ENCODE measurements at places on chromosomes 2 and 18. TPM values are rescaled to one million over a fixed set of nuclear protein-coding genes. Genes with fewer than 3 reads are reported as not detected.

DNA sequence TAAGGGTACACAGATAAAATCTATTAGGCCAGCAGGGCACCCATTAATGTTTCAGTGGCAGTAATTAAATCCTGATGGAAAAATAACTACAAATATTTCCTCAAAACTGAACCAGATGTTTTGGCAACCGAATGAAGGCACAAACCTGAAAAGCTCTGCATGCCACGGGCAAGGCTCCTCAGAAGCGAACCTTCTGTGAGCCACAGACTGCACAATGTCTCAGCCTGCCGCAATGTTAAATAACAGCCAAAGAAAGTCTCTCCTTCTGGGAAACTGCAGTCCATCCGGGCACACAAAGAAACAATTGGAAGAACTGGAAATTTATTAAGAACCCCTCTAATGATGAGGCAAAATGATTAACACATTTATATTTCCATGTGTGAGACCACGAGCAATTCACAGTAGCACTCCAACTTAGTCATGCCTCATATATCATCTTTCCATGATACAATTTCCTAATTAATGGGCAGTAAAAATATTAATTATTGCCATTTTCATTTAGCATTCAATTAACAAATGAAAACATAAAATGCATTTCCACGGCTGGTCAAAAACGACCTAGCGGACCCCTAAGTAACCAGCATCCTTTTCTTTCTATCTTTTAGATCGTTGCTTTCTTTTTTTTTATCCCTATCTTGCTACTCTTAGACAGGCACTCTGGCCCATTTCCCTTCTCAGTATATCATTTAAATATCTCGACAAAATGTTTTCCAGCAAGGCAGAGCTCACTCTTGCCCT lies 237.5 kb downstream of the EPHA4 start:
- no peak for DNase-seq

DNA sequence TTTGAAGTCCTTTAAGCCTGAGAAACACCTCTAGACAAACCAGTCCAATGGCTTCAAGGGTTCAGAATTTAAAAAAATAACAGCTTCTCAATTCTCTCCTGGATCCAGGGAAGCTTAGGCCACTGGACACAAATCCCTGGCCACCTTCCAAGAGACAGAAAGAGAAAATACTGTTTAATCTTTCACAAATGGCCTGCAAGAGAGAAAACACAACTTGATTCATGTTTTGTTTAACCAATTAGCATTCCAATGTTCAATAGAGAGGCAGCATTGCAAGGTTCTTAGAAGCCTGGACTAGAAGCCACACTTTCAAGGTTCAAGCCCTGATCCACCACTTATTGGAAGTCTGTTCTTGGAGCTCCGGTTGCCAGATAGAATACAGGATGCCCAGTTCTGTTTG lies 109.0 kb upstream of the PARD3B start:
- no peak for DNase-seq

COL5A2 gene
- total RNA-seq: 81.0 TPM

GNAL gene
- total RNA-seq: 12.0 TPM

DNA sequence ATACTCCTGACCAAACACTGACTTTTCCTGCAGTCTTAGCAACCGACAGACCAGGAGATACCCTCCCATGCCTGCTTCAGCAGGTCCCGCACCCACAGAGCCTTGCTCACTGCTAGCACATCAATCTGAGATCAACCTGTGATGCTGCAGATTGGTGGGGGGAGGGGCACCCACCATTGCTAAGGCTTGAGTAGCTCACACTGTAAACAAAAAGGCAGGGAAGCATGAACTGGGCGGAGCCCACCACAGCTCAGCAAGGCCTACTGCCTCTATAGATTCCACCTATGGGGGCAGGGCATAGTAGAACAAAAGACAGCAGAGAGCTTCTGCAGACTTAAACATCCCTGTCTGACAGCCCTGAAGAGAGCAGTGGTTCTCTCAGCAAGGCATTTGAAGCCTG lies 109.7 kb downstream of the SP100 start:
- DNase-seq: no peak

DNA sequence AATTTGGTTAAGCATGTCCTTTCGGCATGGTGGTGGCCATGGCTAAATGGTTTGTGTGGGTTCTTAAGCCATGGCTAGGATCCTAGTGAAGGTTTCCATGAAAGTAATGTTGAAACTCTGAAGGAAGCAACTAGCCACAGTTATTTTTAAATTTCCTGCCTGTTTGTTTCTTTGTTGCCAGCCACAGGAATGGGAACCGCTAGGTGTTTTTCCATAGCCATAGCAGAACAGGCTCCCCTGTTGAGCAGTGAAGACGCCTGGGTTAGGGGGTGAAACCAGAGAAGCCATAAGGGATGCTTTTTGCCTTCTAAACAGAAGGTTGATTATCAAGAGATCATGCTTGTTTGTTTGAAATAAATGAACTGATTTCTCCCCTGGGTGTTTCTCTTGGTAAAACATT lies 60.1 kb upstream of the CHMP1B start:
- DNase-seq: no peak

DNA sequence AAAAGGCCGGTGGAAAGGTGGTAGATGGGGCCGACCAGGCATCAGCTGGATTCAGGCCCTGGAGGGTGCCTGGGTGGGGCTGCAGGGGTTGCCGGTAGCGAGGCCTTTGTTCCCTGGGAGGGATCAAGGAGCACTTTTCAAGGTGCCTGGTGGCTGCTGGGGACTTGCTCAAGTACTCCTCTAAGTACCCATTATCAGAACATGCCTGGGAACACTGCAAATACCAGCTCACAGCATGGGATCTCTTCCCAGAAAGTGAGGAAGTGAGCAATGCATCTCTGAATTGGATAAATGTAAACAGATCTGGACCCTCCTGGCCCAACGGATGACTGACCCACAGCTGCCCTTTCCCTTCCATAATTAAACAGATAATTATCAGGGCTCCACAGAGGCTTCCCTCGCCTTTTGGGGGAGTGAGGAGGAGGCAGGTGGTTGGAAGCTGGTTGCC lies 210.5 kb downstream of the SH3RF3 start:
- no peak for DNase-seq

HADHB gene
- total RNA-seq: 88.1 TPM

ALPG gene
- not detected for total RNA-seq

GRCh38 chr2:222332116-222332515 lies 33.3 kb upstream of the PAX3 start:
- DNase-seq: no peak

DNA sequence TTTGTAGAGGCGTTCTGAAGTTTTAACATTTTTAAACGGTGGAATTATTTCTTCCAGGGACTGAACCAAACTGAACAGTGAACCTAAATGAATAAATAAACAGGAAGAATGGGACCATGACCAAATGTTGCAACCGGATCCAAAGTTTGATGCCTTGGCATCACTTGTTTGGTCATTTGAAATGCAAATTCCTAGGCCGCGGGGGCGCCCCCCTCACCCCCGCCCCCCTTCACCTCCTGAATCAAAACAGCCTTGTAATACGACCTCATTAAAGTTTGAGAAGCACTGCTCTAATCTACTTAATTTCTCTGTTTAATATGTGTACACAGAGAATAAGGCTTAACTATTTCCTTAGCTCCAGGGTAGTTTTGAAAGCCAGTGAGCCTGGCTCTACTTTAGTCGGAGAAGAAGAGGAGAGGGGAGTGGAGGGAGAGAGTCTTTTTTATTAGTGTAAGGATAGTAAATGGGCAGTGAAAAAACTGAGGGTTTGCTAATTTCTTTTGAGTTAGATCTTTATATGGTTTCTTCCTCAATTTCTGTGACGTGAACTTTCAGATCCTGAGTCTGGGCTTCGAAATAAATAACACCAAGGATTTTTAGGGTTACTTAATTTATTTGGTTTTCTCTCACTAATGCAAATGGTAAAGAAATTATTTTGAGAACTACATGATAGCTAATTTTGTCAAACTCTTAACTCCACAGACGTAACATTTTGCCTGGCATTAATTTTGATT lies 5.7 kb downstream of the C2orf80 start:
- DNase-seq: no peak

DNA sequence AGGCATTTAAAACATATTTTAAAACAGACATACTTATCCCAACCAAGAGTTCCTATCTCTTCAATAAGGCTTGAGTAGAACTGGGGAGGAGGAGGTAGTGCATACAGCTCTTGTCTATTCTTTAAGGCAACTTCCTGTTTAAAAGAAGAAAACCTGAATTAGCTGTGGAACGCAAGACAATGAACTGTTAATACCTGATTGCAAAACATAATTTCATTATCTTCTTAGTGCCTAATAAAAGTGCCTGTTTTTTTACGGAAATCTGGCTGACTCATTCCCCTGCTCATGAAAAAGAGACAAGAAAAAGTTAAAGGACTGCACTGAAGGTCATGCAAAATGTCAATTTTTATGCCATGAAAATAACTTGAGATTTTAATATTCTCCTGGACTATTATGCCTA lies 19.2 kb downstream of the FANCL start:
- no peak for DNase-seq

DNA sequence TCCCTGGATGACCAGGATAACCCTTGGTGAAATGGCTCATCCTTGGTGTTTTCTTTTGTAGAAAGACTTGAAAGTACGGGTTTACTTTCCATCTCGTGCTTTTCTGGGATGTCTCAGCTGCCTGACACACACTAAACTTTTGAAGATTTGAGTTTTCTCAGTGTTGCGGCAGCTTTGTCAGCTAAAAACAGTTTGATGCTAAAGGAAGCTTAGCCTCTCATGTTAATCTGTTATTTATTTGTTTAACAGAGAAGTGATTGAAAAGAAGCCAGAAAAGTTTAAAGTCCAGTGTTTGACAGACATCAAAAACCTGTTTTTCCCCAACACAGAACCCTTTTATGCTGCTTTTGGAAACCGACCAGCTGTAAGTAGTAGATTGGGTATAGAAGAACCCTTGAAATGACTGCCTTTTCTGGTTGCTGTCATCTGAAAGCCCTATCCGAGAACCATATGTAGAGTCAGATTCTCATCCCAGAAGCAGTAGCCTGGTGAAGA lies 72.8 kb downstream of the LPIN1 start:
- DNase-seq: no peak

CD207 gene
- total RNA-seq: not detected

DNA sequence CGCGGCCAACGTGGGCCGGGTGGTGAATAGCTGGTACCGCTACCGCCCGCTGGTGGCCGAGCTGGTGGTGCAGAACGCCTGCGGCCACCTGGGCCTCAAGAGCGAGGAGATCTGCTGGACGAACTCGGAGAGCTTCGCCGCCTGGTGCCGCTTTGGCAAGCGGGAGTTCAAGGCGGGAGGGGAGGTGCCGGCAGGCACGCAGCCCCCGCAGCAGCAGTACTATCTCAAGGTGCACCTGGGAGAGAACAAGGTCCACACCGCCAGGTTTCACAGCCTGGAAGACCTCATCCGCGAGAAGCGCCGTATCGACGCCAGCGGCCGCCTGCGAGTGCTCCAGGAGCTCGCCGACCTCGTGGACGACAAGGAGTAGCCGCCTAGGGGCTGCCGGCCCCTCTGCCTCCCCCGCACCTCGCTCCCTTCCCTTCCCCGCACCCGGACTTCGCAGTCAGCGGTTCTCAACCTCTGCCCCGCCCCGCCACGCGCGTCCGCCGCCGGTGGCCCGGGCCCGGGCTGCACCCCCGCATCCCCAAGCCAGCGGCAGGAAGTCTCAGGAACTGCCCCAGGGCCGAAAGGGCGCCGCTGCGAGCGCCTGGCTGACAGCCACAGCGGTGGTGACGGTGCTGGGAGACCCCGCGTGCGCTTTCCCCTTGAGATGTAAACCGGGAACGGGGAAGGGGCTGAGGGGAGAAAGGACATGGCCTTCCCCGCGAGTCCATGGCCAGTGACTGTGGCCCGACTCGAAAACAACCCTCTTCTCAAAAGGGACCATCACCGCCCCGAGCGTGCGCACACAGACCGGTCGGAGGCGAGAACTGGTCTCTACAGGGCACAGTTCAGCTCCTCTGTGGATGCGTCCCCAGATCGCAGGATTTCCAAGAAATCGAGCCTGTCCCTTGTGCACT lies 2.2 kb downstream of the LRATD1 start:
- peak; percentile 93 for DNase-seq

RNF125 gene
- 6.7 TPM for total RNA-seq

CPO gene
- 0.58 TPM for total RNA-seq

DNA sequence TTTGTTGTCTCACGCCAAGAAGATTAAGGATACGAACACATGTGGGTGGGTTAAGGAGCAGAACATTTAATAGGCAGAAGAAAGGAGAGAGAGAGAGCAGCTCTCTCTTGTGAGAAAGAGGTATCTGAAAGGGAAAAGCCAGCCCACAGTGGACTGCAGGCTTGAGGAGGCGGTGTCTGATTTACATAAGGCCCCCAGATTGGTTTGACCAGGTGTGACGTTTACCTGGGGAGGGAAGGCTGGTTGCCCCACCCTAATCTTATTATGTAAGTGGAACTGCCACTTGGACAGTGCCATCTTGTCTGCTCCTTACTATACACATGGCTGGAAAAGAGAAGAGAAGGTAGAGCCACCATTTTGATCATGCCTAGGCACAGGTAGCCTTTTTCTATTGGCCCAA lies 189.2 kb downstream of the NCK2 start:
- DNase-seq: no peak

DNA sequence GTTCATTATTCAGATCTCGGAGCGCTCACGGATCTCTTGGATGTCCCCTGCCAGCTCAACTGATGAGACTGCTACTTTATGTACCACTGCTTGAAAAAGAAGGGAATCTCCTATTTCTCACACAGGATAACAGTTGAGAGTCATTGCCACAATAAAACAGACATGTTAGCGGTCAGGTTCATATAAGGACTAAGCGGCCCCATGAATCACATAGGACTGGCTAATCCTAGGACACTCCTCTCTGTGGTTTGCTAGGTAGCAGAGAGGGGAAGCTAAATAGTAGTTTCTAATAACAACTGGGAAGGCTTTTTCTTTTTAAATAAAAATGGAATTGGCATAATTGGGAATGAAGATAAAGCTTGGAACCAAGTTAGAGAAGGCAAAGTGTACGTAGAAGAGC lies 15.9 kb upstream of the TGFA start:
- no peak for DNase-seq

DNA sequence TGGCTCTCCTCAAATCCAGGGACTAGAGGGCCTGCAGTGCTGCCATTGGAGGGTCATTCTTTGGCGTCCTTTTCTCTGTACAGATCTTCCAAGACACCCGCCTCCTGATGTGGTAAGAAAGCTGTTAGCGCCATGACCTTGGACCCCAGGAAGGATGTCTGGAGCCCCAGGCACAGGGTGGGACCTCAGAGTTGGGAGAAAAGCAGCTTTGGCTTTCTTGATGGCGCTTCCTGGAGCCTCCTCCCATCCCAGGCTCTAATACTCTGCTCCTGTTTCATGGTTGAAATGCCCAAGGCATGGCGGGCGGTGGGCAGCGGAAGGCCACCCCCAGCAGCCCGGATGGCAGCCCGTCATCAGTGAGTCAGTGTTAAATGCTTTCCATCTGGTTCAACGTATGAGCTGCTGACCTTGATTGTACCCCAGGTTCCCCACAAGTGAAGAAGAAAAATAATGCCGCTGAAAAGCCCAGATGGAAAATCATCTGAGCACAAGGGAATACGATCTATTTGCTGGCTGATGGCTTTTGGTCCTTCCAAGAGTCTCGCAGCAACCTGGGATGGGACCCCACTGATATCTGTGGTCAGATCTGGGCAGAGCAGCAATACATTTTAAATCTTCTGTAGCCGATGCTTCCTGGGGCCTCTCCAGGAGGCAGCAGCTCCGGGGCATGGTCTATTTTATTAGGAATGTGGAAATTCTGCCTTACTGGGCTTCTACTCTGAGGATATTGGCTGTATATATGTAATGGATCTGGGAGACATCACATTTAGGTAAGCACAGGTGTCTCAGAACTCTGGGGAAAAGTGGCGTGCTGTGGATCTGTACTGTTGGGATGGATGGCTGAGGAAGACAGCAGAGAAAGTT lies 15.1 kb downstream of the ACKR3 start:
- DNase-seq: no peak
